ENCODE measurements at places on chromosomes 7 and 10. TPM values are rescaled to one million over a fixed set of nuclear protein-coding genes. Genes with fewer than 3 reads are reported as not detected.

Gene PYROXD2
- 14.0 TPM for total RNA-seq

Gene LIPN
- total RNA-seq = not detected

Gene PLEKHS1
- not detected for total RNA-seq

Gene TMEM130
- not detected for total RNA-seq

Gene TRIM73
- total RNA-seq = 0.22 TPM

Gene ATOH7
- not detected for total RNA-seq

Gene C10orf143
- total RNA-seq = not detected

DNA sequence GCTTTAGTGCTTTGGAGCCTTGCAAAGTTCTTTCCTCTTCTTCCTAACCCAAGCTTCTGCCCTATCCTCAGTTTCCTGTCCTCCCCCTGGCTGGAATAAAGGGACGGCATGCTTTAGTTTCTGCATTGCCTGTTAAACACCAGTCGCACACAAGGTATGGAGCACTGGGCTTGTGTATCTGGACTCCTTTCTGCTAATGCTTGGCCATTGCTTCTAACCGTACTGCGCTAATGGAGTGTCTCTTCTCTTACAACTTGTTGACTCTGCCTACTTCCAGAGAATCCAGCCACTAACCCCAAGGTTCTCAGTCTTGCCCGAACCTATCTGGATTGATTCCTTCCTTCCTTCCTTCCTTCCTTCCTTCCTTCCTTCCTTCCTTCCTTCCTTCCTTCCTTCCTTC, 120.6 kb downstream of the REEP3 start:
- H3K36me3 ChIP-seq = no peaks in the 10 kb centered on the region
- DNase-seq = no peak
- no peak overlapping the region for H3K27ac ChIP-seq
- no peaks in the 10 kb centered on the region for H3K4me1 ChIP-seq
- H3K27me3 ChIP-seq = no peaks in the 10 kb centered on the region

DNA sequence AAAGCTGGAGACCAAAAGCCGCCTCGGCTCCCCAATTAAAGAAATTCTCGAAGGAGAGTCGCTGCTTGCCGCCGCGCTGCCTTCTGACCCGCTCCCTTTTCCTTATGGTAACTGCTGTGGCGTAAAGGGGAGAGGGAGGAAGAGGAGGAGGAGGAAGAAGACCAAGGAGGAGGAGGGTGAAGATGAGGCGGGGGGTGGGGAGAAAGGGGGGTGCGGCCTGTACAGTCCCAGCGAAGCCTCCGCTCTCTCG, 388 bp downstream of the CNOT4 start:
- DNase-seq = no peak
- no peaks in the 10 kb centered on the region for H3K27me3 ChIP-seq
- H3K4me3 ChIP-seq = peak overlapping the region; percentile 97
- H3K36me3 ChIP-seq = no peaks in the 10 kb centered on the region
- peak overlapping the region; percentile 86 for H3K27ac ChIP-seq

- H3K4me1 ChIP-seq = no peaks in the 10 kb centered on the region
- no peak overlapping the region for H3K27ac ChIP-seq
- H3K27me3 ChIP-seq = peaks cover 29% of the 10 kb centered on the region
Measured at GRCh38 chr7:101277155-101277554, 32.3 kb upstream of the FIS1 start.

DNA sequence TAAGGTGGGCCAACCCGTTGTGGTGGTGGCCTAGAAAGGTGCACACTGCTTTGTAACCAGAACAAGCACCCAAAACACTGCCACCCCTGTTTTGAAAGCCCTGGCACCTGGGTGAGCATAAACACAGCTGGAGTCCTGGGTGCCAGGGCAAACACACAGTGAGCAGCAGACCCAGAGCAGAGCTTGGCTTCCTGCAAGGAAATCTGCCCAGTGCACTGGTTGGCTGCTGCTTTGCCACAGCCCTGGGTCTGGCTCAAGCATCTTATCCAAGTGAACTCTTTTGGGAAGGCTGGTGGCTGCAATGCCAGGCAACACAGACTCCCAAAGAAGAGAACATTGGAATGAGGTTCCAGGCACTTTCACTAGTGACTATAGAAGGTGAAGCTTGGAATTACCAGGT, 145.5 kb upstream of the PDE1C start:
- H3K4me3 ChIP-seq = no peak overlapping the region
- H3K27me3 ChIP-seq = peaks cover 18% of the 10 kb centered on the region

DNA sequence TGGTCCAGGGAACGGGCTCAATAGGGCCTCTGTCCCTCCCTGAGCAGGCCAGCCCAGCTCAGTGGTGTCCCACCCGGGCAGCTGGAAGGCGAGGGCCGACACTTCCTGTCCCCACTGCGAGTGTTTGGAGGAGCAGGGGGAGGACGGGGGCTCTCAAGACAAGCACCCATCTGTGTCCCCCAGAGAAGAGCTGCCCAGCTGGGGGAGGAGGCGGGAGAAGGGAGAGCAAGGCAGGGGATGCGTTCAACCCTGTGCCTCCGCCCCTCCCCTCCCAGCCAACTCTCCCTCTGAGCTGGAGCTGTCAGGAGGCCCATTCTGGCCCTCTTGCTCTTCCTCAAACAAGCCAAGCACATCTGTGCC, 35.7 kb downstream of the ZCCHC24 start:
- no peak for DNase-seq
- H3K27ac ChIP-seq = no peak overlapping the region
- no peak overlapping the region for H3K4me3 ChIP-seq
- H3K4me1 ChIP-seq = peaks cover 32% of the 10 kb centered on the region
- 0 out of 2 replicates have a peak, but pooled peaks cover 3% of the 10 kb centered on the region for H3K36me3 ChIP-seq
- no peaks in the 10 kb centered on the region for H3K27me3 ChIP-seq

- H3K4me1 ChIP-seq = peaks cover 5% of the 10 kb centered on the region
- H3K27me3 ChIP-seq = no peaks in the 10 kb centered on the region
- H3K27ac ChIP-seq = no peak overlapping the region
- DNase-seq = no peak
- H3K36me3 ChIP-seq = no peaks in the 10 kb centered on the region
Measured at GRCh38 chr7:151677581-151678226, 158.0 kb upstream of the RHEB start.

GRCh38 chr7:14760730-14761478, 141.6 kb downstream of the DGKB start:
- H3K27ac ChIP-seq = peak overlapping the region; percentile 74
- no peak overlapping the region for H3K4me3 ChIP-seq
- DNase-seq = no peak
- peaks cover 37% of the 10 kb centered on the region for H3K4me1 ChIP-seq
- no peaks in the 10 kb centered on the region for H3K27me3 ChIP-seq
- no peaks in the 10 kb centered on the region for H3K36me3 ChIP-seq

DNA sequence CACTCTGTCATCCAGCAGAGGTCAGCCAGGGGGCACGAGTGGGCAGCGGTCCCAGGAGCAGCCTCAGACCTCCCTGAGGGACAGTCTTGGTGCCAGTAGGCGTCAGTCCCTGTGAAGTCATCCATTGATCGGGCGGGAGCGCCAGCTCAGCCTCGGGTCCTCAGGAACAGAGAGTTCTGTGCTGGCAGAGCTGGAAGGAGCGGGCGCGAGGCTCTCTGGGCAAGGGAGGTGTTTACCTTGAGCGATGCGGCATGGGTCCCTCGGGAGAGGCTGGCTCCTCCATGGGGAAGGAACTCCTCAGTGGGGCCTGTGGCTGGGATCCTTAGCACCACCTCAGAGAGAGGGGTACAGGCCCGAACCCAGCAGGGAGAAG, 101.1 kb upstream of the PPIF start:
- DNase-seq = peak; percentile 84
- peak overlapping the region; percentile 90 for H3K27ac ChIP-seq
- H3K36me3 ChIP-seq = no peaks in the 10 kb centered on the region
- no peaks in the 10 kb centered on the region for H3K27me3 ChIP-seq
- peaks cover 44% of the 10 kb centered on the region for H3K4me1 ChIP-seq

GRCh38 chr10:67045404-67045803, 119.6 kb downstream of the LRRTM3 start:
- no peaks in the 10 kb centered on the region for H3K27me3 ChIP-seq
- no peak for DNase-seq
- no peak overlapping the region for H3K4me3 ChIP-seq
- no peaks in the 10 kb centered on the region for H3K4me1 ChIP-seq
- no peaks in the 10 kb centered on the region for H3K36me3 ChIP-seq

DNA sequence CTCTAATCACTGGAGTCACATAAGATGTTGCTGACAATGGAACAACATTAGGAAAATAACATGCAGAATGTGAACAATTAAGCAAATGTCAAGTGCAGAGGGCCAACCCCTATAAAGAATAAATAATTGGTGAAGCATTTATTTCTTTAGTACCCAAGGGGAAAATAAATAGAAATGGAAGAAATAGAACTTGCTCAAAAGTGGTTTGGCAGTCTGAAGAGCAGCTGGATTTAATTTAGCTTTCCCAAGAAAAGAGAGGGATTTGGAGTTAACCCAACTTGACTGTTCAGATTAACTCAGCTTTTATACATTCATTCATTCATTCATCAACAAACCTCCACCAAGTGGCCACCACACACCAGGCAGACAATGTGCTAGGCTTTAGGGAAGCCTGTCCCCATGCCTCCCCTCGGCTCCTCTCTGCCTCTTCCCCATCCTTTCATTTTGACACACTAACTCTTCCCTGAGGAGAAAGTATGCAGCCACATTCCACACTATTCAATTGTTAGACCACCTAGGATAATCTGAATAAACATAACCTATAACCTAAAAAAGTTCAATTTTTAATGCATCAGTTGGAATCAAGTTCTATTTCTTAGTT, 295.5 kb downstream of the AHR start:
- H3K36me3 ChIP-seq = no peaks in the 10 kb centered on the region
- DNase-seq = peak; percentile 22
- H3K4me3 ChIP-seq = no peak overlapping the region
- no peak overlapping the region for H3K27ac ChIP-seq

DNA sequence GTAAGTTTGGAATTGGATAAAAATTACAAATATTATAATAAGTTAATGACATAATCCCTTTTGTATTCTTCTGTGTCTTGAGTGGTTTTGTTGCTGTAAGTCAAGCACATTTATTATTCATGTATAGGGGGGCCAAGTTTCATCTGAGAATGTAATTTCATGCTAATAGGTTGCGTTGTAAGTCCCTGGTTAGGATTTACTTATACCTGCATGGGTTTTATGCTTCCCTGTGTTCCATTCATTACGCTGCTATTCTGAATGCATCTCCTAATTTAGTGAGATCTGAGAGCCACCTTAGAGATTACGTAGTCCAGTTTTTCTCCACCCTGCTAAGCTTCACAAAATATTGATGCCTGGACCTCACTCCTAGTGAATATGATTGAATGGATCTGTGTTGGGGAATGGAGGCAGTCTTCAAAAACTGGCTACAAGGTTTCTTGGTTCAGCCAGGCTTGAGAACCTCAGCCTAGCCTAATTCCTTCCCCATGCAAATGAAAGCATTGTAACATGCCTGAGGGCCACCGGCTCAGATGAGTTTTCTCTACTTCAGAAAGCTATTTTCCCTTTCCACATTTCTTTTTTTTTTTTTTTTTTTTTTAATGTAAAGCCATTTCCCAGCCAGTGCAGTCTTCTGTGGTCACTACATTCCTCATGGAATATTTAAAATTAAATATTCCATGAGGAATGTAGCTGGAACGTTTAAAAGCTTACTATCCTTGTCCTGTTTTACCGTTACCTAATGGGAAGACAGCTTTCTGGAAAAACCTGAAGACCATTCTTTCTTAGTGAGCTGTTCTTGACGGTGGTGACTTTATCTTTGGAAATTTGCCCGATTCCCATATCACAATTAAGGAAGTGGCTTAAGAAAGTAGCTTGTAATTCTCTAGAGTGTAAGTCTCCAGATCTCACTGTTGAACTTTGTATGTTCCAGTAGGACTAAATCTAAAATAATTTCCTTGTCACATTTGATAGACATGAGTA, 16.0 kb downstream of the PAPSS2 start:
- DNase-seq = peak; percentile 47
- H3K4me3 ChIP-seq = no peak overlapping the region
- H3K27me3 ChIP-seq = no peaks in the 10 kb centered on the region
- H3K4me1 ChIP-seq = peaks cover 25% of the 10 kb centered on the region

GRCh38 chr7:158646766-158647474, 57.7 kb downstream of the NCAPG2 start:
- H3K4me3 ChIP-seq = no peak overlapping the region
- no peaks in the 10 kb centered on the region for H3K36me3 ChIP-seq

DNA sequence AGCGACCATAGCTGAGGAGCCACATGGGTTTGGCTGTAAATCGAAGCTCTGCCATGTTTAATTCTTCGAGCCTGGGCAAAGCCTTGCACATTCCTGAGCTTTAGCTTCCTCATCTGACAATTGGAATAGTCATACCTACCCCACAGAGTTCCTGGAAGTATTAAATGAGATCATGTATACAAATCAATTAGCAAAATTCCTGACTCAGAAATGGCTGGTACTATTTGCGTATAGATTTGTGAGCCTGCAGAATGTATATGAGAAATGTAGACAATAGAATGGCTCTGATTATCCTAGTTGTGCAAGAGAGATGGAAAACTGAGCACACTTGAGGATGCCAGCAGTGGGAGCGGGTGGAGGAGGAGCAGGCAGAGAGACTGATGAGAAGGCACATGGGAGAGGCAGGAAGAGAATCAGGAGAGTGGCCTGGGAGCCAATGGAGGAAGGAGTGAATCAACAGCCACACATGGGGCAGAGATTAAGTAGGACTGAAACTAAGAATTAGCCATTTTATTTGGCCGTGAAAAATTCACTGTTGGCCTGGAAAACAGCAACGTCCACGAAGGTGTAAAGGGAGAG, 128.0 kb upstream of the C1GALT1 start:
- H3K4me3 ChIP-seq = no peak overlapping the region
- no peak overlapping the region for H3K27ac ChIP-seq
- no peaks in the 10 kb centered on the region for H3K4me1 ChIP-seq
- no peaks in the 10 kb centered on the region for H3K36me3 ChIP-seq
- no peaks in the 10 kb centered on the region for H3K27me3 ChIP-seq
- no peak for DNase-seq

DNA sequence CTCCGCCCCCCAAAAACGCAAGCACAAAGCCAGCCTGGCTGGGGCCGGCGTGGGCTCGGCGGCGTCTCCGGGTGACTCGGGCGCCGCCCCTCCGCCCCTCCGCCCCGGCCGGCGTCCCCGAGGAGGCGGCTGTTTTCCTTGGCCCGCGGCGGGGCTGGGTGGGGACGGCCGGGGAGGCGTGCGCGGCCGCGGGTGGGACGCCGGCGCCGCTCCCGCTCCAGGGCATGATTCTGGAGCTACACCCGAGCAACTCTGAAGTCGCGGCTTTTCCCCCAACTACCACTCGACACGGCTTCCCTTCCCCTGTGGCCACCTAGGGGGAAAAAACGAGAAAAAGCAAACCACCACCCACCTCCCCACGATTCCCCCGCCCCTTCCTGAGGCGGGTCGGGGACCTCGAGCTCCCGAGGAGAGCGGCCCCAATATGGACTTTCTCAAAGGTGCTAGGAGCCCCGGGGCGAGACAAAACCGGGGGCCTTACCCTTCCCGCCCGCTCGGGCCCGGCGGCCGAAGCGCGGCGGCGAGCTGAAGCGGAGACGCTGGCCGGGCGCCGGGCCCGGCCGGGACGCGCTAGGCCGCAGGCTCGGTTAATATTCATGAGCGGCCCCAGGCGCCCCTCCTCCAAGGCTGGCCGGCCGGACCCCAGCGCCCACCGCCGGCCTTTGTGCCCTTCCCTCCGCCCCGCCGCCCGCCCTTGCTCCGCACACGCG, 856 bp downstream of the ARHGAP21 start:
- H3K36me3 ChIP-seq = 0 out of 2 replicates have a peak, but pooled peaks cover 3% of the 10 kb centered on the region
- H3K4me3 ChIP-seq = peak overlapping the region; percentile 94
- H3K27ac ChIP-seq = peak overlapping the region; percentile 90
- peaks cover 24% of the 10 kb centered on the region for H3K4me1 ChIP-seq
- H3K27me3 ChIP-seq = no peaks in the 10 kb centered on the region

All from GM23248 (cell line).